Hepatic stellate cell (primary cell): ENCODE measurements at places on chromosomes 2 and 18.

DNA sequence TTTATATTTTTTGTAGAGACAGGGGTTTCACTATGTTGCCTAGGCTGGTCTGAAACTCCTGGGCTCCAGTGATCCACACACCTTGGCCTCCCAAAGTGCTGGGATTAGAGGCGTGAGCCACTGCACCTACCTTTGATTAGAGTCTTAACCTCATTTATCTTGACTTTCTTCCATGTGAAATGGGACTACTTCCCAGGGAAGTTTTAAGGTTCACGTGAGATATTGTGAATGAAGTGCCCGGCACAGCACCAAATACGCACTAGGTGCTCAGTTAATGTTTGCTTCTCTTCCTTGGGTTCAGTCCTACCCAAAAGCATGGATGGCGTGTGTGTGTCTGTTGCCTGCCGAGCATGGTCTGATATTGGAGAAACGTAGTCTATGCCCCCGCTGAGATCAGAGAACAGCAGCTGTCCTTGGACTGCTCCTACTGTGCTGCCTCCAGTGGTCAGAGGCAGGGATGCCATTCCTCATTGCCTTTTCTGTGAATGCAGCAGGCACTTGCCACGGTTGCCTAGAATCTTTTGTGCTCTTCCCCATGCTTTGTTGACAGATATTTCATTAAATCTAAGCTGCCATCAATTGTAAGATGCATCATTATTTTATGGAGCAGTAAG is 12.3 kb upstream of the TFCP2L1 start:
- peak; percentile 58 for DNase-seq

DNA sequence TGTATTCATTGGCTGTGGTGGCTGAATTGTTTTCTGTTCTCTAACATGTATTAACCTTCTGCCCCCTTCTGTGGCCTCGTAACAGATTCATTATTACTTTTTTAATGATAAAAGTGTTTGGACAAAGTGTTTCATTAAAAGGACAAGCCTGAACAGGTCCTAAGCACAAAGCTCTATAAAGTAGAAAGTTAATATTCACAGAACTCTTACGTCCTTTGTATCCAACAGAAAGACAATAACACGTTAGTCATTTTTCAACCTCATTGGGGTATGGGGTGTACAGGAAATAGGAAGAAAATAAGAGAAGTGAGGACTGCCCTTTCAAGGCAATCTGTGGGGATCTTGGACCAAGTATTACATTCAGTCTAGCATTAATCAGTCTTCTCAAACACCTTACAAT is 105.5 kb upstream of the RGPD4 start:
- no peak for DNase-seq

DNA sequence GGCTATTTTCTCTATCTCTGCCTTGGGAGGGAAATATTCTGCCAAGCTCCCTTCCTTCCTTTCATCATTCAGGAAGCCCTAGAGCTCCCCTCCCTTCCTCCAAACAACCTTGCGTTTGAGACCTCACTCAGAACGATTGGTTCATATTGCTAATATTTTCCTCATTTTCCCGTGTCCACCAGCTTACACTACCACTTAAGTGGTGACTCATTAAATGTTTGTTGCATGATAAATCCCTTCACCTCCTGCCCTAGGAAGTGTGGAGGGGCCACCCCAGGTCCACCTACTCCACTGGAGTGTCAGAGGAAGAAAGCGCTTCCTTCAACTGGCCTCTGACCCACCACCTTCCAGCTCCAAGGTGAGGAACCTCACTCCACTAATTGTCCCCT is 2.3 kb upstream of the LPIN2 start:
- DNase-seq: peak; percentile 62

GRCh38 chr2:32627441-32627813 is 423 bp upstream of the TTC27 start:
- peak; percentile 53 for DNase-seq

GRCh38 chr2:229641676-229642075 is 72.7 kb downstream of the DNER start:
- no peak for DNase-seq

DNA sequence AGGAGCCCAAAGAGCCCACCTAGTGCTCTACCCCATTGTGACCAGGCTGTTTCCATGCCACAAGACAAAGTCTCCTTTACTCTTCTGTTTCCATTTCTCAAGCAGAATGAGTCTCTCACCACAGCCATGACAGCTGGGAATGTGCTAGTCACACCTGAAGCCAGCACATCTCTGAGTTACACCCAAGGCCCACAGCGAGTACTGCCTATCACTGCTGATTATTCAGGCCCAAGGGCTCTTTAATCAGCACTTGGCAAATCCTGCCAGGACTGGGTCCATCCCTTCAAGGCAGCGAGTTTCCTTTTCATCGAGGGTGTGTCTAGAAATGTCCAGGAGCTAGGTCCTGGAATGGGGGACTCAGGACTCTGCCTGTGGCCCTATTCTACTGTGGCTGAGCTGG is 14.6 kb upstream of the PPP1R1C start:
- DNase-seq: no peak

GRCh38 chr2:208620487-208620978 is 213.9 kb downstream of the PTH2R start:
- DNase-seq: no peak

- DNase-seq: no peak
Observed at GRCh38 chr2:72036173-72036545, 111.5 kb downstream of the CYP26B1 start.

DNA sequence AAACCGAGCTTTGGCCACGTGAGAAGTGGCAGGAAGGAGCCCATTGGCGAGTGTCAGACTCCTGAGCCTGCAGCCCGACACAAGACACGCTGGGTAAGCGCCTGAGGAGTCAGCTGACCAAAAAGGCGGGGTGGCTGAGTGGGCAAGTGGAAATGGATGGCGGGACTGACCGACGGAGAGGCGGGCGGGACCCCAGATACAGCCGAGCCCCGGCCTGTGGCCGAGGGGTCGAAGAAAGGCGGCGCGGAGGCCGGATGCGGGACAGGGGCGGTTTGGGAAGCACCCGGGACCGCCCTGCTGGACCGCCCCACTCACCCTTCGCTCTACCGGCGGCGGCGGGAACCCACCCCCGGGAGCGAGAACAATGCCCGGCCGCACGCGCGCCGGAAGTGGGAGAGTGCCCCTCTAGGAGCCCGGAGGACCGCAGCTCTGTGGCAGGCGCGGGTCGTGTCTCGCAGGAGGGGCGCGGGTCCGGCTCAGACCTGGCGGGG is 22.8 kb downstream of the ZSCAN30 start:
- peak; percentile 18 for DNase-seq

- no peak for DNase-seq
Observed at GRCh38 chr2:137321566-137321965, 556.2 kb downstream of the THSD7B start.

DNA sequence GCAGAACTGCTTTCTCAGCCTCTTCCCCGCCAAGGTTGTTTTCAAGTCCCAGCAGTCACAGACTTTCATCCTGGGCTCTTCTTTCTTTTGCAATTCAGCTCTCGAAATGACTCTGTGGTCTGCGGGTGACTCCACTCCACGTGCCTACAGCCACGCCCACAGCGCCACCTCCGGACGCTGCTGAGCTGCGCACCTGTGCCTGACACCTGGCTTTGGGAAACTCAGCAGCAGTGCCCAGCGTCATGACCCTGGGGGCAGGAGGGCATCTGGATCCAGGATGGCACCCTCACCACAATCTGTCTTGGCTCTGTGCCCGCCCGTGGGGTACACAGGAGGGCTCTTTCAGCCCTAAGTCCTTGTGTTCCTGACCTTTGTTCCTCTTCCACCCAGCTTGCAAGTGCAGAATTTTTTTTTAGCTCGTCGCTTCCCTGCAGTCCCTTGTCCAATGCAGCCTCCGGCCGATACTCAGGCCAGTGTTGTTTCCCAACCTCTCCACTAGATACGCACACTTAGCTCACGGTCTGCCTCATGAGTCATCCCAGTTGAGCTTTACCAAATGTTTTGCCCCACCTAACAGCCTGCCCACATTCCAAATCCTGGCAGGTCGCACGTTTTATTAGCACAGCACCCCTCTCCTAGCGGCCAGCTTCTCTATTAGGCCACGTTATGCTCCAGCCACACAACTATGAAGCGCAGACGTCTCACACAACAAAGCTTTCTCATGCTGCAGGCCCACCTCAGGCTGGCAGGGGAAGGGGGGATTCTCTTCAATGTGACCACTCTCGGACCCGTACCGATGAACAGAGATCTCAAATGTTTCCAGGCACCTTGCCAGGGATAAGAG is 6.5 kb upstream of the CAPN10 start:
- peak; percentile 52 for DNase-seq

GRCh38 chr2:207787017-207787416 is 17.3 kb upstream of the FZD5 start:
- DNase-seq: no peak

DNA sequence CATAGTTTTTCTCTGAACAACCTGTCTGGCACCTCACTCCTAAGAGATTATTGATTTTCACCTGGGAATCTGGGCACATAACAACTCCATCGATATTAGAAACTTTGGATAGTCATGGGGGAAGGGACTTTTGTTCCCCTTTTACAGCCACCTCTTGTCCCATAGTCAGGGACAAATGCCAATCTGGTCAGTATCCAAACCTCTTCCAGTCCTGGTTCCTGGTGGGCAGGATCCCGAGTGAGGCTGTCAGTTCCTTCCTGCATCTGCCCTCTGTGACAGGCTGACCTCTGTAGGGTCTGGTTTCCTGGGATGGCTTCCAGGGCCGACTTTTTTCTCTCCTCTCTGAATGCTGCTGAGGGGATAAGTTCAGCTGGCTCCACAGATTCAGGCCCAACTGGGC is 11.0 kb downstream of the KIF5C start:
- no peak for DNase-seq

- no peak for DNase-seq
Observed at GRCh38 chr2:163119966-163120365, 281.4 kb upstream of the KCNH7 start.

GRCh38 chr18:68694316-68694715 is 20.6 kb downstream of the TMX3 start:
- no peak for DNase-seq

GRCh38 chr2:212021947-212022346 is 516.7 kb downstream of the ERBB4 start:
- DNase-seq: no peak
